CMK (cell line): ENCODE measurements at places on chromosomes 2 and 18.

GRCh38 chr2:105445976-105446375, 47.1 kb upstream of the FHL2 start:
- DNase-seq, result no peak

GRCh38 chr2:144084114-144084661, 435.7 kb downstream of the ZEB2 start:
- no peak for DNase-seq

DNA sequence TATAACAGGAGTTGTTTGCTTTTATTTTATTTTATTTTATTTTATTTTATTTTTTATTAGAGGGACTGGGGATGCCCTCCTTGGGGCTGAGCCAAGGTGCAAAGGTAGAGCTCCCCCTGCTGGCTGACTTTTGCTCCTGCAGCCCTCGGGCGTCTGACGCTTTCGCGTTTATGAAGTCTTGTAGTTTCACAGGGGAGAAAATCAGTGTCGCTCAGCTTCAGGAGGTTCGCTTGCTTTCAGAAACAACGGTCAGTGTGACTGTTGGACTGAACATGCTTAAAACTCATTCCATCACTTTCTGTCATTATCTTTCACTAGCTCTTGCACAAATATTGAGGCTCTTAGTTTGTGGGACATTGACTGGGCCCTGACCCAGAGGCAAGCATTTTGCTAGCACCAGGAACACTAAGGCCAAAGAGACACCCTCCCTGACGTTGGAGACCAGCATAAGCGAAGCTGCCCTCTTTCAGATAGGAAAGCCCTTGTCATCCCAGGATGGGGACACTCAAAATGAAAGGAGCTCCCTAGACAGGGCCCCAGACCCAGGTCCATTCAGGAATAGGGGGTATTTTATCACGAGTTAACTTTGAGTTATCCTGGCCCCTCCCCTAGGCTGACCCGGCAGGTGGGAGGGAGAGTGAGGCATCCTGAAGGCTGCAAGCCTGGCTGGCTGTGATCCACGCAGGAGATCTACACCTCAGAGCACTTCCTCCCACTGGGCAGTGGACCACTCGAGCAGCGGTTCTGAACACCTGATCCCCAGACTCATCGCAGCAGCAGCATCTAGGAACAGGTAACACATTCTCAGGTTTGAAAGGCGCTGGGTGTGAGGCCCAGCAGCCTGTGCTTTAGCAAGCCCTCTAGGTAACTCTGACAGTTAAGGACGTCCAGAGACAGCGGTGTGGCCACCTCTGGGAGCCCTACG, 34.4 kb downstream of the LGALSL start:
- DNase-seq, result peak; percentile 29

- no peak for DNase-seq
These were observed 13.7 kb downstream of the HS6ST1 start for GRCh38 chr2:128304715-128305554.

GRCh38 chr18:43590182-43590903, 313.1 kb upstream of the SYT4 start:
- DNase-seq, result no peak

DNA sequence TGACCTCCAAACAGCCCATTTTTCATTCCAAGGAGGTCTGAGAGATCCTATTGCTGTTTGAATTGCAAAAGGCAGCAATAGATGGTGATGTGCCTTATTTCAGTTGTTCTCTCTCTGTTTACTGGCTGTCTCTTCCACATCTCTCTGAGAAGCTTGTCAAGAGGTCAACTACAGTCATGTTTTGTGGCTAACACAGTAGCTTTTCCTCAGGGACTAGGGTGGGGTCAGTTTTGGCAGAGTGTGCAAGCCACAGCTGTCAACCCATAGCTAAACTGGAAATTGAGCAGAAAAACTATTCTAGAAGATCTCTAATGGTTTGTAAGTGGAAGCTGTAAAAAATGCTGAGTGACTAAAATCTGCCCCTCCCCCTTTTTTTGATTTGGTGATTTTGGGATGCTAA, 67.1 kb downstream of the DIS3L2 start:
- no peak for DNase-seq

GRCh38 chr2:147174824-147175254, 670.0 kb upstream of the ACVR2A start:
- no peak for DNase-seq

DNA sequence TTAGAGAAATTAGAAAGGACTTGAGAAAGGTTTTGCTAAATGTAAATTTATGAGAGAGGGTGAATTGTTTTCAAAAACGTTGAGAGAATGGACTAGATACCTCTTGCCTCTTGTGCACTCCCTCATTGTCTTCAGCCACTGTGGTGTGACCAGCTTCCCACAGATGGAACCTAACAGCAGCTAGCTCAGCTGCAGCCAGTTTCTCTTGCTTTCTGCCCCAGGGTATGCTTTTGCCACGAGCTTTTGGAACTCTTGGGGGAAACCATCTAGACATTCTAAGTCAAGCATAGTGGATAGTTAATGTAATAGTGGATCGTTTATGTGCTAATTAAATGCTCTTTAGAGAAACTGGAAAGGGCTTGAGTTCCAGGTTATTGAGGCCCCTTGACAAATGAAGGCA, 288.2 kb downstream of the CTNNA2 start:
- DNase-seq, result no peak

- DNase-seq, result no peak
These were observed 3.5 kb upstream of the TUBB6 start for GRCh38 chr18:12304351-12305210.

- DNase-seq, result no peak
These were observed 239.1 kb downstream of the TGIF1 start for GRCh38 chr18:3689091-3689490.

DNA sequence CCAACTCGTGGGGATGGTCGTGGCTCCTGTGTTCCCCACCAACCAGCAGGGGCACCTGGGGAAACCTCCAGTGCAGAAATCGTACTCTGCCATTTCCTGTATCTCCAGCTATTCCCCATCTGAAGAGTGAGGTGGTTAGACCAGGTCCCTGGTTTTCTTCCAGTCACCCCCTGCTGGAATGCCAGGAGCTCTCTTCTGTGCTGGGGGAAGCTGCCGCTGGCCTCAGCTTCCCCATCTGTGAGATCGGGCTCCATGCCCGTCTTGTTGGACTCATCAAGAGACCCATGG, 119.7 kb downstream of the INHBB start:
- DNase-seq, result no peak

- peak; percentile 83 for DNase-seq
These were observed 11.4 kb downstream of the ASIC4 start for GRCh38 chr2:219525533-219526232.

DNA sequence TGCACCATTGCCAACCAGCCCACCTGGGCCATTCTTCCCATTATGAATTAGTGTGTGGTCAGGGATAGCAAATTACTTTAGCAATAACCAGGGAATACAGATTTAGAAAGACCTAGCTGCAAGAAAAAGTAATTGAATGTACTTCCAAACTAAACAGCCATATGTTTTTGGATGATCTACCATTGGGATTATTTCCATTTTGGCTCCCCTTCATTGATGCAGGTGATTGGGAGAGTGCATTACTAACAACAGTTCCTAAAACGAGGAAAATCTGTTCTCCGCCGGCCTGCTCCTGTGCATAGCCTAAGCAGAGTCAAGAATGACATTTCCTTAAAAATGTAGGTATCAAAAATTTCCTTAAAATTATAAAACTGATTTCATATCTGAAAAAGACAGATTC, 58.5 kb downstream of the MAIP1 start:
- no peak for DNase-seq

DNA sequence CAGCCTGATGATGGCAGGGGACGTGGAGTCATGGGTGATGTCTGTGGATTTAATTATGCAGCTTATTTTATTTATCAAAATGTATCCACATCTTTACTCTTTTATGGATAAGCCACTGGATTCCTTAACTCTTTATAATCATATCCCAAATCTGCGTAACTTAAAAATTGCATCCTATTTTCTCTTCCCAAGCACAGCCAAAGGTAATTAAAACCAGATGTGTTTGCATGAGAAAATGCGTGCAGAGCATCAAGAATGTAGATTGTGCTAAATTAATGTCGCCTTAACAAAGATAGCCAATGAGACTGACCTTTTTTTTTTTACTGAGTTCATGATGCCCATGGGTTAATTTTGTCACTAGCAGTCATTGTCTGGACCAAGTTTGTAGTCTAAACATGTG, 10.0 kb downstream of the SH3RF3 start:
- no peak for DNase-seq

DNA sequence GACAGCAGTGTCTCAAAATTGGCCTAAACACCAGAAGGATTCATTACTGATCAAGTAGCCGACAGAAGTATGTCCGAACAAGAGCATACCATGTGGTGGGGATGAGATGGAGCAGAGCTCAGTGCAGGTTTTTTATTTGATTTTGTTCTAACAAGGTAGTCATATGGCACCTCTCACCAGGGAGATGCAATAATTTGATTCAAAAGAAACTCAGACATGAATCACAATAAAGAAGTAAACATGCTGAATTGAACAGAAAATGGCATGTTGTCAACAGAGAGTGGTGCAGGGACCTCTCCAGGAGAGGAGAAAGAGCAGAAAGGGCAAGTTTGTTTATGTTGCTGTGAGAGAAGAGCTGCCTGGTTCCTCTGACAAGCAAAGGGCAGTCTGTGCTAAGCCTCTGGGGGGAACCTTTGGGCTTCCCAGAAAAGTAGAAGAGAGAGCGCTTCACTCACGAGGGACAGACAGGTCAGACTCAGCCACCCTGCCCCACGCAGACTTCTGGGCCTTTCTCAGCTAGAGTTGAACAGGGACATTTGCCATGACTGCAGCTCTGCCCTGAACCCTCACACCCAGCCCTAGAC, 351.3 kb upstream of the RAB12 start:
- no peak for DNase-seq

DNA sequence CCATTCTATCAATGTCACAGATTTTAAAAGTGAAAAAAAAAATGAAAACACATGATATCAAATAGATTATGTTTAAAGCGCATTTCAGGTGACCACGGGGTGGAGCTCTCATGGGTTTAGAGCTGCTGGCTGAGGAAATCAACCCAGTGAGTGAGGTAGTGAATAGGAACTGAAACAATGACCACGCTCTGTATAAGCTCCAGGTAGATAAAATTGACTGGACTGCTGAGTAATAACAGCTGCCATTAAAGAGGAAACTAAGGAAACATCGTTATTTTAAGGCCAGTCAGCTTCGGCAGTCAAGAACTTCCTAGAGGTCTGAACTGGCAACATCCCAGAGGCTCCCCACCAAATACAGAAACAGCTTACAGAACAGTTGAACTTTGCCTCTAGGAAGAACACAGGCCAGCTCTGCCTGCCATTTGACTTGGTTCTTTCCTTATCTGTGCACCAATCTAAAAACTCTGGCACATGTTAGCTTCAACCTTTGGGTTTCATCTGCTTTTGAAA, 185.9 kb downstream of the PDE1A start:
- no peak for DNase-seq

- DNase-seq, result no peak
These were observed 292.1 kb upstream of the KLHL29 start for GRCh38 chr2:23092831-23093230.

- no peak for DNase-seq
These were observed 107.3 kb upstream of the FZD5 start for GRCh38 chr2:207876842-207877535.

GRCh38 chr2:172307800-172308199, 119.6 kb upstream of the ITGA6 start:
- DNase-seq, result no peak
